Left renal pelvis (tissue), 4 donors: ENCODE measurements at places on chromosomes 5 and 9.
A peak's percentile ranks its signal among the peaks of the same experiment; 100 is the strongest.

GRCh38 chr9:76459694-76460635 is 983 bp downstream of the GCNT1 start:
- no peak for DNase-seq

- no peak for DNase-seq
Measured at GRCh38 chr5:178902849-178903248, 7.1 kb downstream of the ZFP2 start.

- DNase-seq: no peak
Measured at GRCh38 chr9:129263836-129264235, 85.8 kb upstream of the IER5L start.

- DNase-seq: peak; percentile 35
Measured at GRCh38 chr5:155651-156410, 35.5 kb upstream of the LRRC14B start.

GRCh38 chr9:10566848-10567247 is 46.0 kb downstream of the PTPRD start:
- no peak for DNase-seq

DNA sequence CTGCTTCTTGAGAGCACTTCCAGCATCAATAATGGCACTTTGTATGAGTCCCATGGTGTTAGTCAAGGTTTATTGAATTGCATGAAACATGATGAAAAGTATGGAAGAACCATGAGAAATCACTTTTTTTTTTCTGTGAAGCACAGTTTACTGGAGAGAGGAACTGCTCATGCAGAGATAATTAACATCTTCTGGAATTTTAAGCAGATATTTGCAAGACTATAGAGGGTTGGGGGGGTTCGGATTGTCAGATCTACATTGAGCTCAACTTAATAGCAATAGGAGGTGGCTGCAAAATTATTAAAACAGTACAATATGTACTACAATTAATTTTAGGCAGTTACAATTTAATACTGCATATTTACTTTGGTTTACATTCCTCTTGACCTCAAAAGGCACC is 204.4 kb upstream of the CDH10 start:
- DNase-seq: no peak
